ENCODE measurements at places on chromosomes 4 and X.
A peak's percentile ranks its signal among the peaks of the same experiment; 100 is the strongest.

GRCh38 chrX:130172127-130172845, 524 bp downstream of the RAB33A start:
- DNase-seq, result no peak

DNA sequence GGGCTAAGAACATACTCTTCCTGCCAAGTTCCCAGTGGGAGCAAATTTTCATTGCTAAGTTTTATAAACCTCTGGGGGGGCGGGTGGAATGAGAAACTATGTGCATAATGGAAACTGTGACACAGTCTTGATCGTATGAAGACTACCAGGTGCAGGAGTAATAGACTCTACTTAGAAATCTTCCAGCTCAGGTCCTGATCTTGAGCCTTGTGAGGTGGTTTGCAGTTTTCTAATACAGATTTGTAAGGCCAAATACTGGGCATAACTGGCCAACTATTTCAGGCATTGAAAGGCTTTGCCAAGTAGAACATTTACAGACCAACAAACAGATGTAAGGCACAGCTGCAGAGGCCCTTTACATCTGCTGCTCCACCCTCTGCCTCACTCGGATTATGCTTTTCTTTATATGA, 89.7 kb upstream of the CBR4 start:
- no peak for DNase-seq

- no peak for DNase-seq
Measured at GRCh38 chr4:6502747-6503465, 30.5 kb upstream of the PPP2R2C start.

DNA sequence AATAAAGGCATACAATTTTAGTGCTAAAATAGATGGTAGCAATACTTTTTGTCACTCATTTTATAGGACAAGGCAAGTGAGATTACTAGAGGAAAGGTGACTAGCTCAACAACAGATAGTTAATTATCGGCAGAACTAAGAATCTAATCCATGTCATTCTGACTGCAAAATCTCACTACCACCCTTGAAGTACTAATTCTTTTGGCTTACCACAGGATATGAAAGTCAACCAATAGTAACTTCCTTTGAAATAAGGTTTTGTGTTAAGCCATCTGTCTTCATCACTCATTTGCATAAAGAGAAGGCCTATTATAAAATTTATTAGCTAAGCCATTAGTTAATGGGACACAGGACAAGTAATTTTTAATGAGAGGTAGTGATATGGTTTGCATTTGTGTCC, 25.3 kb upstream of the ZMAT1 start:
- DNase-seq, result no peak

GRCh38 chr4:3353752-3354454, 61.1 kb downstream of the RGS12 start:
- DNase-seq, result no peak

- no peak for DNase-seq
Measured at GRCh38 chrX:100263650-100264049, 146.4 kb downstream of the PCDH19 start.

- no peak for DNase-seq
Measured at GRCh38 chr4:13427599-13428325, 56.4 kb downstream of the RAB28 start.

DNA sequence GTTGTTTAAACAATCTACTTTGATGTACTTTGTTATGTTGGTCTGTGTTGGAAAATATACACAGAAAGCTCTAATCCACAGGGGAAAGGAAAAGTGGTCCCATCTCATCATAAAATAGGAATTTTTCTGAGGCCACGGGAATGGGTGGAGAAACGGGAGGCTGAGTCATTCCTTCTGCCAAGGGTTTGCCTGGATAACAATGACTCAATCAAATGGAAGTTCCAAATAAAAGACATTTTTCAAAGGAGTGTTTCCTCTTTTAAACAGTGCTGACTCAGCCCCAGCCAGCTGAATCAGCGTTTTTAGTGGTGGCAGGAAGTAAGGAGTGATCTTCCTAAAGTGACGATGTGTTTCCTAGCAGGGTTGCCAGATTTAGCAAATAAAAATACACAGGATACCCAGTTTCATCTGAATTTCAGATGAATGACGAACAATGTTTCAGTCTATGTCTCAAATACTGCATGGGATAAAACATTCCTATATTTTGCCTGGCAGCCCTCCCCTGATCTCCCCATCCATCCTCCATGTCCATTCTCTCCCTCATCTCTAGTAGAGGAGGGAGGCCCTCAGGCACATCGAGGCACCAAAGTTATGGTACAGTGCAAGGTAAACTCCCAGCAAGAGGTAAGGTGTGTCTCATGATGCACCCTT, 345.4 kb upstream of the GATB start:
- DNase-seq, result peak; percentile 97

DNA sequence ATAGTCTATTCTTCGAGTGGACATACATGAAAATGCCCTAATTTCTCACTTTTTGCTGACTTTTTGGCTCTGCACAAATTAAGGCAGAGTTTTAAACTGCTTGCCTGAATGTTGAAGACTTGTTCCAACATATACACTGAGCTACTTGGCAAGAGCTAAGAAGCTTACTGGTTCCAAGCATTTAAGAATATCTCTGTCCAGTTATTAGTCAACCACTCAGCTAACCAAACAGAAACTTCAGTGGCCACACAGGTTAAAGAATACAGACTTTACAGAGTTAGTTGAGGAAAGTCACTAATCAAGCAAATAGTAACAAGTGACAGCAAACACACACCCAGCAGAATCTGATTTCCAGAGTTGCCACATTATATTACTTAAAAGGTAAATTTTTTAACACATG, 35.5 kb downstream of the AMER1 start:
- no peak for DNase-seq

- peak; percentile 54 for DNase-seq
Measured at GRCh38 chr4:119585771-119586170, 42.8 kb downstream of the PDE5A start.

DNA sequence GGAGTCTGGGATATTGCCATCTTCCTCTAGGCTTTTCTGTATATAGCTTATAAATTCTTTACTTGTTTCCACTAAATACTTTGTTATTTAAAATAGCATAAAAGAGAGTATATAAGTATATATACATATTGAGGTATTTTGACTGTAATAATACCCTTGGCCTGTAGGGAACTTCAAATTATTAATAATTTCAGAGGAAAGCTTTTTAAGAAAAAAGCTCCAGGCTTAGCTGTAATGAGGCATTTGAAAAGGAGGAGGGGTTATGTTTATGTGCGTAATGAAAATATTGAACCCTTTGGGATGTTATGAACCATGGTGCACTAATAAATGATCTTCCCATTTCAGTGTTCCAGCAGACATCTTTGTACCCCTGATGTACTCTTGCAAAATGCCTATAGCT, 578.1 kb downstream of the RPA4 start:
- DNase-seq, result no peak

DNA sequence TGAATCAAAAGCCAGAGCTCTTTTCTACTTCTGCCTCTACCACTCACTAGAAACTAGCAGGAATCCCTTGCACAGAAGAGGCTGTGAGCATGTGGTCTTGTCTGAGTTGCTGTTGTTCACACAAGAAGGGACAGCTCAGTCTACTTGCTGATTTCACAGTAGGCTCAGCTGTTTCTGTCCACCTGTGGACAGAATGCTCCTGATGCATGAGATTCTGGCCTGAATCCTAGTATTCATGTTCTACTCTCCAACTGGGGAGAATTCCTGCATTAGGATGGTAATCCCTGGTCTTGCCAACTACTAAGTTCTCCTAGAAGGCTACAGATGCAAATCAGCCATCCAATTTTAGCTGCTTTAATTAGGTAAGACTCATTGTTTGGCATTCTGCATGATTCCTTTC, 112.8 kb downstream of the PPA2 start:
- no peak for DNase-seq

- DNase-seq, result no peak
Measured at GRCh38 chr4:185013417-185014125, 4.7 kb upstream of the HELT start.

- no peak for DNase-seq
Measured at GRCh38 chr4:73615613-73616012, 4.6 kb downstream of the RASSF6 start.

DNA sequence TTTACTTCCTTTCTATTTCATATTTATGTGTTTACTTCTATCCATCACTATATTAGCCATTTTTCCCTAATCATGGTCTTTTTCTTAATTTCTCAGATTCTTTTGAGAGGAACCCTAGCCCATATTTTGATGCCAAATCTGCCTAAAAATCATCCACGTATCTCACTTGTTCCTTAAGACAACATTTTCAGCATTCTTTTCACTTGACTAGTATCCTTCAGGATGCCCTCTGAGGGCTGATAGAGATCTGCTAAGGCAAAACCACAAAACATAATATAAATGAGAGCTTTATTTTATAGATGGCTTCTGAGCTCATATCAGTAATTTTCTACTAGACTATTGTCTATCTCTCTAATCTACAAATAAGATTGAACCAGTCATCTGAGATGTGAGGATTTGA, 341.9 kb downstream of the GPM6A start:
- DNase-seq, result peak; percentile 72

DNA sequence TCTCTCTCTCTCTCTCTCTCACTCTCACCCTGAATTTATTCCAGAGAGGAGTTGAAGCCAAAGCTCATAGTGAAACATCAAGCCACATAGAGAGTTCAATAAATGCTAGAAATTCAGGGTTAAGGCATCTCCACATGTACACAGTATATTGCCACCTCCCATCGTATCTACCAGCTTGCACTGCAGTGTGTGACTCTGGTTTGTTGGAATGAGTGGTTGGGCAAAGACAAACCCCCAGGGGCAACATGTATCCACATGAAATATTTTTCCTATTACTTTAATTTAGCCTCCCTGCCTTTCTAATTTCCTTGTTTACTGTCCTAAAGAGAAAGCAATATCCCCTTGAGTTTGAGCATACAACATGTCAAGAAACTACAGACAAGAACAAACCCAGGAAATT, 247.3 kb downstream of the SPATA18 start:
- DNase-seq, result no peak

- peak; percentile 31 for DNase-seq
Measured at GRCh38 chr4:89797117-89797516, 39.8 kb downstream of the SNCA start.
